ENCODE measurements at places on chromosomes 1 and 21.

DNA sequence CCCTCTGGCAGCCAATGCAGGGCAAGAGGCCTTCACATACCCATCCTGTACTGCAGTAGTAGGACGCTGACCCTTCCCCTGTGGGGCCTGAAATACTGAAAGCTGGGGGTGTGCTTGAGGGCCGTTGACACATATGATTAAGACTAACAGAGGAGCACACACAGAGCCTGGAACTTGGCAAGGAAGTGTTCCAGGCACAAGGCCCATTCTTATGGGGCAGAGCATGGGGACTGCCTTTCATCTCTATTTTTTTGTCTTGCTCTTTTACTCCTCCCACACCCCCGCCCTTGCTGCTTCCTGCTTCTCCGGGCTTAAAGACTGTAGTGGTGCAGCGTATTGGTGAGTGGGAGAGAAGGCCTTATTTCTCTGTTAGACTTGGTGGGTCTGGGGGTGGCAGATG, 137.4 kb downstream of the BACH1 start:
- DNase-seq = peak; percentile 45

GRCh38 chr1:193367863-193368262, 181.4 kb upstream of the B3GALT2 start:
- no peak for DNase-seq

GRCh38 chr1:203275656-203276272, 29.6 kb upstream of the BTG2 start:
- no peak for DNase-seq

DNA sequence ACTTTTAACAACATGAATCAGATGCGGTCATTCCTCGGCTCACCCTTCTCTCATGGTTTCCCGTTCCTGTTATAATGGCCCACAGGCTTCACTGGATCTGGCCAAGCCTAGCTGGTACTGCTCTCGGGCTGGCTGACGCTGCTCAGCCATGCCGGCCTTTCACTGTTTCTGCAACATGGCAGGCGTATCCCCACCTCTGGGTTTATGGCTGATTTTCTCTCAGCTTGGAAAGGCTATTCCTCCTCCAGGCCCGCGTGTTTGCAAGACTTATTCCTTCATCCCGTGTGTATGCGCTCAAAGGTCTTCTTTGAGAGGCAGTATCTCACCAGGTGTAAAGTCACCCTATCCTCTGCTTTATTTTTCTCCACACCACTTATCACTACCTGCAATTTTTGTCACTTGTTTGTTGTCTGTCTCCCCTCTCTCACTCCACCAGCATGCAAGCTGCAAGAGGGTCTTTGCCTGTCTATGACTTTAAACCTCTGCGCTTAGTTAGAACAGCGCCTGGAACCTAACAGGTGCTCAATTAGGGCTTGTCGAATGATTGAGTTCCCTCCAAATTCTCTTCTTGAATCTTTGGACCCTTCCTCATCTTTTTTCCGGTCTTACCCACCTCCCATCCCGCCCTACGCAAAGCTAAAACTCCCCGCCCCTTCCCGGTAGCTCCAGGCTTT, 491 bp upstream of the RAP1A start:
- no peak for DNase-seq

GRCh38 chr1:44326821-44327465, 28.1 kb downstream of the ERI3 start:
- no peak for DNase-seq

GRCh38 chr1:107294686-107295085, 153.8 kb downstream of the NTNG1 start:
- no peak for DNase-seq

DNA sequence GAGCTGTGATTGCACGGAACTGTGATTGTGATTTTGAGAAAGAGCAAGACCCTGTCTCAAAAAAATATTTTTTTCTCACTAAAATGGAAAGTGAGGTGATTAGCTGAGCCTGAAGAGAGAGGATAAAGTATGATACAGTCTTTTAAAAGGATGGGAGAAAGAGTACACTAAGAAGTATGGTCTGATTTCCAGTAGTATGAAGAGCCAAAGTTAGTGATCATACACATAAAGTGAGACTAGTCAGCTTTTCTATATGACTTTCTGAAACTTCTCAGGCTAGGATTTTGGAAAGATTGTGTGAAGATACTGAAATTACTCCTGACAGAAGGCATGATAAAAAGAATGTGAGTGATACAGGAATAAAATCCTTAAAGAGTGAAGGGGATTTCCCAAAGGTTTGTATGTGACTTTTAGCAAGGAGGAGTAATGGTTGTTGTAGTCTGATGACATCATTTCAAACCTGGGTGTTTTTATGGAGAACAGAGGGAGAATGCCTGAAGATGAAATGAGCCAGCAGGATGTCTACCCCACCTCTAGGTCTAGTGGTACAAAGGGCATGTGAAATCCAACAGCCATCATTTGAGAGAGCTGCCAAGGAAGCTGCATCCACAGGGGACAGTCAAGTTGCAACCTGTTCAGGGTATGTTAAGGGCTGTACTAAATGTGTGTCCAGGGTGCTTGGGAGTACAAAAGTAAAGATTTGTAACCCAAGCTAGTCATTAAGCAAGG, 157.7 kb downstream of the PIK3R3 start:
- no peak for DNase-seq

DNA sequence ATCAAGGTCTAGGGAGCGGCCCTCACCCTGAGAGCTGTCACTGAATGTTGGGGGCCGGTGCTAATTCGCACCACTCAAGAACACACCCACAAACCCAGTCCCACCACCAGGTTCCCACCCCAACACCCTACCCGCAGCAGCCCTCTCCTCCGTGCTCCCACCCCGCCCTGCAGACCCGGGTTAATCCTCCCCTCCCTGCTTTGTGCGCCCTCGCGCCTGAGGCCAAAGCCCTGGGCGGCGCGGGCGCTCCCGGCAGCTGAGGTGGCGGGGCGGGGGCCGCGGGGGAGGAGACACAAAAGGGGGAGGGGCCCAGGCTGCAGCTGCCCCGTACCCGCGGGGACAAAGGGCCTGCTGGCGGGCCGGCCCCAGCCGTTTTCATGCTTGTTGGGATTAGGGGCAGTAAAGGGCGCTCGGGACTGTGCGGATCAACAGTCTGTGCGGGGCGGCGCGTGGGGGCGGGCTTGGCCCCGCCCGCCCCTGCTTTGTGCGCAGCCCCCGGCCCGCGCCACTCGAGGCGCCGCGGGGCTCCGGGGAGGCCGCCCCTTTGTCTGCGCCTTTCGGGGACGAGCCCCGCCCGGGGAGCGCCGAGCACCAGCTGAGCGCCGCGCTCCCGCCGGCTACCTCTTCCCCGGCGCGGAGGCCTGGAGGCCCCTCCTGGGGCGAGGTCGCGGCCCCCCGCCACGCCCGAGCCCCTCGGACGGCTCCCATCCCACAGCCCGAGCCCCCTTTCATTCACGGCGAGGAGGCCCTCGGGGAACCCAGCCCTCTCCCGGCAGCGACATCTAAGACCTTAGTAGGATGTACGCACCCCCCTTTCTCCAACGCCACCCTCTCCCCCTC, 10.9 kb downstream of the C1orf216 start:
- DNase-seq = peak; percentile 24

DNA sequence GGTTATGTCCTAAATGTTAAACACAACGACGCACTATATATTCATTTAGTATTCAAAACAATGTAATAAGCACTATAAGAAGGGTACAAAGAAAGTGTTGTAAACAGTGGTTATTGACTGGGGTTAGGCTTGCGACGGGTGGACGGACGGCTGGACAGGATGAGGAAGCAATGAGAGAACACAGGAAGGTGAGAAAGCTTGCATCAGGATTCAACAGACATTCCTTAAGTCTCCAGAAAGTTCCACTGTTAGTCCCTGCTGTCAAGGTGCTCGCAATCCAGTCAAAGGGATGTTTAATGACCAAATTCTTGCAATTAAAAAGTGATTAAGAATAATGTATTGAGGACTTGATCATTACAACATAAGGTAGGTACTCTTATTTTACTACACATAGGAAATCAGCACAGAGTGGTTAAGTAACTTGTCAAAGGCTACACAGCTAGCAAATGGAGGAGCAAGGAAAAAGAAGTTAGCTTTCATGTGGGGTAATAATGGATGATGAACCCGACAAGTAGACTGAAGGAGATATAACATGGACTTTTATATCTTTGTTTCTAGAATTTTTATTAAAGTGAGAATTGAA, 994 bp upstream of the ACBD6 start:
- DNase-seq = no peak

GRCh38 chr1:39866767-39867166, 16.5 kb downstream of the TRIT1 start:
- DNase-seq = no peak

- DNase-seq = peak; percentile 21
These were observed 450.7 kb downstream of the PTPRC start for GRCh38 chr1:199089393-199090122.

DNA sequence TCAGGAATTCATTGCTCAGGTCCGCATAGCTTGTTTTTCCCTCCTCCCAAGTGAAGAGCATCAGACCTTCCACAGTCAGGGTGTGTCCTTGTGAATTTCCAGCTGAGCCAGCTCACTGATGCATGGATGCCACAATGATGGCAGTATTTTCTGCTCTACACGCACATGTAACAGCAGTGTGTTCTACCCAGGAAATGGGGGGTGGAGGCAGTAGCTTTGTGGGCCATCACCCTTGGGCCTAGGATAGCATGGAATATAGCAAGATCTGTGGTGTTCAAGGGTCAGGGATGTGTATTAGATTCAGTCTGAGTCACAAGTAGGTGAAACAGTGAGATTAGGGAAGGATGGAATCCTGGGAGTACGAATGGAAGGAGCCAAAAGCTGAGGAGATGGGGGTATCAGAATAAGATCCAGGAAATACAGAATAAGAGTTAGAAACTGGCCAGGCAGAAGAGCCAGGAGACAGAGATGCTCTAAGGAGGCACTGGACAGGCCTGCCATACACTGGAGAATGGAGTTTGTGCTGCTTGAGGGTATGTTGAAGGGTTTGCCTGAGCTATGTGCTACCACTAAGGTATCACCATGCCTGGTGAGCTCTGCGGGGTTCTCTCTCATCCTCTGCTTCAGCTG, 90.6 kb upstream of the CNIH3 start:
- no peak for DNase-seq

- DNase-seq = no peak
These were observed 487.3 kb downstream of the SIPA1L2 start for GRCh38 chr1:232142403-232143314.

DNA sequence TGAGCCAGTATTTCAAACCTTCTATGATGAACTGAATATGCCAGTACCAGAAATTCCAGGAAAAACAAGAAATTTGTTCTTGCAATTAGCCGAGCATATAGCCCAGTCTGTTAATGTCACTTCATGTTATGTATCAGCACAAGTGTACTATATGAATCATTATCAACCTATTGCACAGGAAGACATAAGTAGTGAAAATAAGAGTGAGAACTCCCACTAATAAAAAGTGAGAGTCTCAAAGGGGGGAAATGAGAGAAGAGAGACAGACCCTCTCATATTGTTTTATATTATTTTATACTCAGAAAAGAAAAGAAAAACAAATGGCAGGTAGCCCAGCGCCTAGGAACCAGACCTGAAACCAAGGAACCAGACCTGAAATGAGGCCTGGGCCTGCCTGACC, 16.2 kb downstream of the JMJD4 start:
- DNase-seq = no peak

- DNase-seq = peak; percentile 87
These were observed at the start of gene QSOX1 for GRCh38 chr1:180154325-180155181. QSOX1 (plus strand) TSS chr1:180154869; CDS start chr1:180154908, 39 bp downstream.

GRCh38 chr1:6475381-6476133, 9.6 kb upstream of the TNFRSF25 start:
- peak; percentile 86 for DNase-seq

DNA sequence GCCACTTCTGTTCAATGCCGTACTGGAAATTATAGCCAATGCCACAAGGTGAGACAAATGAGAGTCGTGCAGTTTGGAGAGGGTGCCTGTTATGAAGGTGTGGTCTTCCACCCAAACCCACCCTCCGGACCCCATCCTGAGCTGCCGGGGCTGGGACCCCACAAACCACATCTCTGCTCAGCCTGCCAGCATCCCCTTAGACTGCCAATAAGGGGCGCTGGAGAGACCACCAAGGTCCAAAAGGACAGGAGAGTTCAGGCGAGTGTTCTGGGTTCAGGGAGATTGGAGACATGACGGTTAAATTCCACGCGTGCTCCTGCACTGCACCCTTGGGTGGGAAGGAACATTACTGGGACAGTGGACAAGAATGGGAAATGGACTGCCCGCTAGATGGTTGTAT, 48.7 kb upstream of the COL18A1 start:
- no peak for DNase-seq

DNA sequence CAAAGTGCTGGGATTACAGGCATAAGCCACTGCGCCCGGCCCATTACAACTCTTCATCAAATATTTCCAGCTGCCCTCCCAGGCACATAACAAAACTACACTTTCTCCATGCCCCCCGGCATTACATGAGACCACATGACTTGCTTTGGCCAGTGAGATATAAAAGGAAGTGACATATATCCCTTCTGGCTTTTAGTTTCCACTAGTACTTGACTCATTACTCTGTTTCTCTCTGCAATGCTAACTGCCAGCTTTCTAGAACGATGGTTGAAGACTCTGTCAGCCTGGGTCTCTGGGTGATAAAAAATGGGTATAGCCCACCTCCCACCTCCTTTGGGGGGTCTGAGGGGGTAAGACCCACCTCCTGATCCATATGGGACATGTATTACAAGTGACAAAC, 24.2 kb downstream of the ABL2 start:
- DNase-seq = no peak

- DNase-seq = no peak
These were observed 38.3 kb downstream of the ECE1 start for GRCh38 chr1:21251773-21252471.

- no peak for DNase-seq
These were observed 138.4 kb downstream of the SYT2 start for GRCh38 chr1:202571719-202572339.

DNA sequence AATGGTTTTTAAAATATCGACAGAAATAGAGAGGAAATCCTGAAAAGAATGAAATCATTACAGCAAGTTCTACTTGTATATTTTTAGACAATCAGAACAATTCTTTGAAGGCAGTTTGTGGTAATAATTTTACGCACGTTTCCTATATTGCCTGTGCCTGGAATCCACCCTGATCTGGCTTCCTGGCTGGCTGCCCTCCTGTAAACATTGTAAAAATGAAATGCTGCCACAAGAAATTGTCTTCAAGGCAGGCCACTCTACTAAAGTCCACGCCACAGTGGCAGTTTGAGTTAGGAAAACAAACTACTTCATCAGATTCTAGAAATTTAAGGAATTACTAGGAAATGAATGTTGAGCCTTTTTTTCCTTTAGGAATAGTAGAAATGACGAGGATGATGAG, 454.5 kb upstream of the NR5A2 start:
- no peak for DNase-seq

GRCh38 chr1:100616121-100616621, 78.2 kb downstream of the GPR88 start:
- no peak for DNase-seq

- peak; percentile 23 for DNase-seq
These were observed 876 bp downstream of the RAB29 start for GRCh38 chr1:205774198-205775014.

GRCh38 chr1:64864018-64864940, 102.1 kb downstream of the JAK1 start:
- peak; percentile 38 for DNase-seq

DNA sequence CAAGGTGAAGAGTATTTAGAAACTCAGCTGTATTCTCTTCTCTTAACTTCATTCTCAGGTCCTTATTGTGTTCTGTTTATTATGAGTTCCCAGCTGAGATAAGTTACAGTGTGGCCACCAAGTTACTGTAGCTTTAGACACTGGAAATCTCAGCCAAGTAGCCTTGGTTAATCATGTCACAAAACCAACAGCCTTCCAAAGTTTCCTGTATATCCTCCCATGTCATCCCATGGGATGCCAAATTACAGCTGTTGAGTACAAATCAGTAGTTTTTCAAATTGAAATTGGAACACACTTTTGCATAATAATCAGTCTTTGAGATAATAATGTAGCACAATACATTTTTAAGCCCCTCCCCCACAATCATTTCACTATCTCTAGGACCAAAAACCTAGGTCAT, 10.7 kb downstream of the ADAMTS5 start:
- DNase-seq = no peak

Measured in activated CD8-positive, alpha-beta memory T cell treated with anti-CD3 and anti-CD28 coated beads, Interleukin-2, amount 50 U/mL, for 4 hours (primary cell).